Activated T-cell treated with anti-CD3 and anti-CD28 coated beads, Interleukin-2, amount 50 U/mL, for 72 hours (primary cell): ENCODE measurements at places on chromosomes 1 and 21. TPM values are rescaled to one million over a fixed set of nuclear protein-coding genes. Genes with fewer than 3 reads are reported as not detected.
A peak's percentile ranks its signal among the peaks of the same experiment; 100 is the strongest.

- no peaks in the 10 kb centered on the region for H3K36me3 ChIP-seq
- H3K27me3 ChIP-seq, result no peaks in the 10 kb centered on the region
- no peak for DNase-seq
These were observed 634.8 kb upstream of the ADGRL2 start for GRCh38 chr1:81165963-81166362.

DNA sequence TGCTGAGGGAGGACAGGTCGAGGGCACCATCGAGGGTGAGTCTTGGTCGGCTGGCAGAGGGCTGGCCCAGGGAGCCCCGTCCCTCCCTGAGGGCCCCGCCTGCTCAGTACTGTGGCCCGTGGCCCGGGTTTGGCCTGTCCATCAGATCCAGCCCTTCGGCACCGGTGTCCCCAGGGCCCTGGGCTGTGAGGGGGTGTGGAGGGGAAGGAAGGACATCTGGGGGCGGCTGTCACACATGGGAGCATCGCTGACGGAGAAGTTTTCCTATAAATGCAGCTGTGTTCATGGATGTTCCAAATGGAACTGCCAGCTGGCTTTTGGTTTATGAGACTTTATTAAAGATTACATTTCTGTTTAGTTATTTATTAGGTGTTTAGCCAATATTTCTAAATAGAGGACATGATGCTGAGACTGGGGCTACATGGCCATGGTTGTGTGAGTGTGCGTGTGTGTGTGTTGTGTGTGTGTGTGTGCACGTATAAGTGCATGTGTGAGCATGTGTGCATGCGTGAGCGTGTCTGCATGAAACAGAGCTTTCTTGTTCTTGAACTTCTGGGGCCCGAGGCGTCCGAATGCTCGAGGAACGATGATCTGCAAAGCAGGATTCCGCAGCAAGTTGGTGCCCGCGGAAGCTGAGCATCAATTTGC lies 54.3 kb downstream of the SLX9 start:
- no peak overlapping the region for H3K4me3 ChIP-seq
- H3K4me1 ChIP-seq, result no peaks in the 10 kb centered on the region
- H3K27ac ChIP-seq, result no peak overlapping the region
- no peaks in the 10 kb centered on the region for H3K27me3 ChIP-seq
- no peaks in the 10 kb centered on the region for H3K36me3 ChIP-seq

DNA sequence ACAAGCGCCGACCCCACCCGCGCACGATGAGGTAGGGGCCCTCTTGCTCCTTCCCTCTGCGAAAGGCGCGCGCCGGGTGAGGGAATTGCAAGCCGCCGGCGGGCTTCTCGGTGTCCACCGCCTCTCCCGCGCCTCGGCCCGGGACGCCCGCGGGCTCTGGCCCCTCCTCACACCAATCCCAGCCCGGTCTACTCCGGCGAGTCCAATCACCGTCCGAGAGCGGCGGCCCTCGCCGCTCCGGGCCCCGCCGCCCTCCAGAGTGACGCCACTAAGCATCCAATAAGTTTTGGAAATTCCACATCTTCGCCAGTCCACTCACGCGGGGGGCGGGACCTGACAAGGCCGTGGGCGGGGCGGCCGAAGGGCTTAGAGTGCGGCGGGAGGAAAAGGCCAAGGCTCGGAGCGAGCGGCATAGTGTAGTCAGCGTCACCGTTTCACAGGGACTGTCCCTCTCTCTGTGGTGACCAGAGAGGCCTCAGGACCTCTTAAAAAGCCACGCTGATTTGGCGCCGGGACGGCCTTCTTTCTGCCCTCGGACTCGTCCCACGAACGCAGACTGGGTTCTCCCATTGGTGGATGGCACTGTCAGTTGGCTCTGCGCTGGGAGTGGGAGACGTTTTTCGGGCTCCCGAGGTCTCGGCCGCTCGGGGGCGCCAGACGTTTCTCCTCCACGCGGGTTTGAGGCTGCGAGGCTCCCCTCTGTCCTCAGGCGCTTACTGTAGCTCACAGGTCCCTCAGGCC lies at the start of gene TRIM45:
TRIM45 (minus strand) TSS at position 161 of the 741 bp plus-strand sequence. CDS start 548 bp downstream, outside the sequence.
- DNase-seq, result peak; percentile 86
- H3K27me3 ChIP-seq, result peaks cover 18% of the 10 kb centered on the region
- H3K27ac ChIP-seq, result peak within 1 kb of the TSS; percentile 38
- peak within 1 kb of the TSS; percentile 83 for H3K4me3 ChIP-seq

DNA sequence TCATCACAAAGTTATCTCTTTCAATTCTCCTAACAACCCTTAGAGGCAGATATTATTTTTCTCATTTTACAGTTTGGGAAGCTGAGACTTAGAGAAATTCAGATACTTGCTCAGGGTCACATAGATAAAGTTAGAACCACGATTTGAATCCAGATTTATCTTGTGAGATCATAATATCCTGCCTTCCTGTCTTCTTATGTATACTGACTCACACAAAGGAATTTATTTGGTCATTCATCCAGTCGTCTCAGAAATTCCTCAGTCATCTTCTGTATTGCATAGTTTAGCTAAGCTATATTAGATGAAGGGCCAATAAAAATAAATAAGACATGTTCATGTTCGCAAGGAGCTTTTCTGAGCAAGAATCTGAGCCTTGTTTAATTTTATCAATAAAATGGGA lies 35.8 kb upstream of the RUNX1 start:
- H3K4me3 ChIP-seq, result no peak overlapping the region
- DNase-seq, result no peak
- peaks cover 53% of the 10 kb centered on the region for H3K4me1 ChIP-seq
- no peaks in the 10 kb centered on the region for H3K27me3 ChIP-seq

Gene MNDA
- total RNA-seq, result not detected
